ENCODE measurements at places on chromosomes 13 and 19. TPM values are rescaled to one million over a fixed set of nuclear protein-coding genes. Genes with fewer than 3 reads are reported as not detected.

- H3K36me3 ChIP-seq, result no peaks in the 10 kb centered on the region
- no peaks in the 10 kb centered on the region for H3K27me3 ChIP-seq
- H3K27ac ChIP-seq, result peak overlapping the region; percentile 70
Observed at GRCh38 chr19:35437406-35437951, 10.6 kb upstream of the FFAR2 start.

DNA sequence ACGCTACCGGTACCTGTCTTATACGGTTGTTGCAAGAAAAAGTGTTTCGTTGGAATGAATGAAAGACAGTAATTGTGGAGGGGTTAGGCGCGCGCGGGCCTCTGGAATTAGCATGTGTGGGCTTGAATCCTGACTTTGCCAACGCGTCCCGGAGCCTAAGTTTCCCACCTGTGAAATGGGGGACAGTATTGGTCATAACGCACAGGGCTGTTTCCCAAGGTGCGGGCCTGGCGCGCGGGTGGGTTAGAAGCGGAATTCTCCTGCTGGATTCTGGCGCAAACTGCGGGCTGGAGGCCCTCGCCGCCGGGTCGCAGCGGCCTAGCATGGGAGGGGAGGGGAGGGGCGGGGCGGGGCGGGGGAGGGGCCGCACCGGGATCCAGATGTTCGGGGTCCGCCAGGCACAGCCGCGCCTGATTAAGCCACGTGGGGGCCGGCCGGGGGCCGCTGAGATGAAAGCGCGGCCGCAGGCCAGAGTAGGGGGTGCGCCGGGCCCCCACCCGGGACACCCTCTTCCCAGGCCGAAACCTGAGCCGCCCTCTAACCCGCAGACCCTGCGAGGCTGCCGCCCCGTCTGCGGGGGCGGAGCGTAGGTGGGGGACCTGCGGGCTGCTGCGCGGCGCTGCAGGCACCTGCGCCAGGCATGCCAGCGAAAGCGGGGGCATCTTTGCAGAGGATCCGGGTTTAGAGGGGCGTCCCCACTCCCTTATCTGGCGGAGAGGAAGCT lies 1.2 kb upstream of the TMEM59L start:
- peaks cover 51% of the 10 kb centered on the region for H3K4me1 ChIP-seq
- no peak for DNase-seq
- no peak overlapping the region for H3K27ac ChIP-seq
- H3K27me3 ChIP-seq, result peaks cover 89% of the 10 kb centered on the region

GRCh38 chr13:110705826-110706569 lies at the start of gene CARS2:
CARS2 (minus strand) TSS chr13:110706116; CDS start chr13:110706093, 23 bp downstream.
- H3K4me1 ChIP-seq, result peaks cover 41% of the 10 kb centered on the region
- peak within 1 kb of the TSS; percentile 81 for H3K4me3 ChIP-seq
- H3K27ac ChIP-seq, result peak within 1 kb of the TSS; percentile 89
- H3K36me3 ChIP-seq, result peaks cover 26% of the 10 kb centered on the region

DNA sequence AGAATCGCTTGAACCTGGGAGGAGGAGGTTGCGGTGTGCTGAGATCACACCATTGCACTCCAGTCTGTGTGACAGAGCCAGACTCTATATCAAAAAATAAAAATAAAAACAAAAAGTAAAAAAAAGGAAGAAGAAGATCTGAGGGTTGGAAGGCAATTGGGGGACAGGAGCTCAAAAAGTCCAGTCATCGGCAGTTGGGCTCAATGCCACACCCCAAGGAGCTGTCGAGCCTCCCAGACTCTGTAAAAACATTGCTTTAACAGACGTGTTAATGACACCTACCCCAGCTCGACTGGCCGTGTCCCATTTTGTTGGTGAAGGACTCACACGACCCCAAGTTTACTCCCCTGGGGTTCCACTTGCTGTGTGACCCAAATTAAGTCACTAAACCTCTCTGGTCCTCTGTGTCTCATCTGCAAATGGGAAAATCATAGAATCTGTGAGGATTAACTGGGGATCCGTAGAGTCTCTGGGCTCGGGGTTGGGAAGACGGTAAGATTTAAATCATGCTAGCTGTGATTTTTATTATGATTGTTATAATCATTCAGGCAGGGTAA lies 7.0 kb downstream of the GNA15 start:
- peaks cover 37% of the 10 kb centered on the region for H3K4me1 ChIP-seq
- no peaks in the 10 kb centered on the region for H3K36me3 ChIP-seq
- no peaks in the 10 kb centered on the region for H3K27me3 ChIP-seq
- no peak for DNase-seq
- H3K4me3 ChIP-seq, result no peak overlapping the region

Gene KLK10
- total RNA-seq, result 5.7 TPM

- H3K36me3 ChIP-seq, result no peaks in the 10 kb centered on the region
- no peak overlapping the region for H3K27ac ChIP-seq
- no peaks in the 10 kb centered on the region for H3K4me1 ChIP-seq
- DNase-seq, result no peak
Observed at GRCh38 chr13:29270271-29270985, 325.1 kb downstream of the SLC7A1 start.

GRCh38 chr13:97346097-97346496 lies 87.9 kb upstream of the RAP2A start:
- peaks cover 61% of the 10 kb centered on the region for H3K36me3 ChIP-seq
- DNase-seq, result no peak
- H3K27me3 ChIP-seq, result no peaks in the 10 kb centered on the region
- no peak overlapping the region for H3K4me3 ChIP-seq

GRCh38 chr13:48163061-48163460 lies 68.2 kb upstream of the MED4 start:
- no peaks in the 10 kb centered on the region for H3K27me3 ChIP-seq
- no peaks in the 10 kb centered on the region for H3K36me3 ChIP-seq
- H3K4me1 ChIP-seq, result peaks cover 30% of the 10 kb centered on the region
- H3K4me3 ChIP-seq, result no peak overlapping the region

- H3K36me3 ChIP-seq, result no peaks in the 10 kb centered on the region
- H3K27ac ChIP-seq, result no peak overlapping the region
- H3K4me3 ChIP-seq, result no peak overlapping the region
- no peak for DNase-seq
- no peaks in the 10 kb centered on the region for H3K4me1 ChIP-seq
Observed at GRCh38 chr13:31064636-31065035, 97.1 kb downstream of the HSPH1 start.

DNA sequence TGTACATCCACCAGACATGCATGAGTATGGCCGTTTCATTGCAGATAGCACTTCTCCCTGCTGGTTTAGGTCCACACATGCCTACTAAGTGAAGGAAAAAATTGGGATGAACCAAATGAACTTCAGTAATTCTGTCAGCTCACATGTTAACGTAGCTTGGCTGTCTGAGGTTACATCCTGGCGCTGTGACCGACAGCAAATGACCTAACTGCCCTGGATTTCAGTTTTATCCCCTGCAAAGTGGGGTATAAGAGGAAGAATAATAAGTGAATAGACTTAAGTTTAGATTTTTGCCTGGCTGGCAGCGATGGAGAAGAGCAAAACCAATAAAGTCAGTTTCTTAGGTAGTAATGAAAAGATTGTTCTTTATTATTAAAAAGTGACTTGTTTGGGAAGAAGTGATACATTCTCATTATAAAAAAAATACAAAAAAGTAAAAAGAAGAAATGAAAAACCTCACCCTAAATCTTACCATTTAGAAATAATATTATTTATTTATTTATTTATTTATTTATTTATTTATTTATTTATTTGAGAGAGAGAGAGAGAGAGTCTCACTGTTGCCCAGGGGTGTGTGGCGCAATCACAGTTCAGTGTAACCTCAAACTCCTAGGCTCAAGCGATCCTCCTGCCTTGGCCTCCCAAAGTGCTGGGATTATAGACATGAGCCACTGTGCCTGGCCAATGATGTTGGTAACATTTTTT lies 4.2 kb upstream of the RNF113B start:
- no peaks in the 10 kb centered on the region for H3K27me3 ChIP-seq
- no peak overlapping the region for H3K27ac ChIP-seq
- no peak for DNase-seq
- no peaks in the 10 kb centered on the region for H3K4me1 ChIP-seq
- no peak overlapping the region for H3K4me3 ChIP-seq
- no peaks in the 10 kb centered on the region for H3K36me3 ChIP-seq

GRCh38 chr13:36789061-36789460 lies 30.0 kb upstream of the RFXAP start:
- no peaks in the 10 kb centered on the region for H3K27me3 ChIP-seq
- H3K4me1 ChIP-seq, result no peaks in the 10 kb centered on the region
- H3K27ac ChIP-seq, result no peak overlapping the region
- H3K4me3 ChIP-seq, result no peak overlapping the region
- no peaks in the 10 kb centered on the region for H3K36me3 ChIP-seq

- H3K27me3 ChIP-seq, result no peaks in the 10 kb centered on the region
- DNase-seq, result no peak
Observed at GRCh38 chr13:114288157-114288591, 6.8 kb downstream of the UPF3A start.

DNA sequence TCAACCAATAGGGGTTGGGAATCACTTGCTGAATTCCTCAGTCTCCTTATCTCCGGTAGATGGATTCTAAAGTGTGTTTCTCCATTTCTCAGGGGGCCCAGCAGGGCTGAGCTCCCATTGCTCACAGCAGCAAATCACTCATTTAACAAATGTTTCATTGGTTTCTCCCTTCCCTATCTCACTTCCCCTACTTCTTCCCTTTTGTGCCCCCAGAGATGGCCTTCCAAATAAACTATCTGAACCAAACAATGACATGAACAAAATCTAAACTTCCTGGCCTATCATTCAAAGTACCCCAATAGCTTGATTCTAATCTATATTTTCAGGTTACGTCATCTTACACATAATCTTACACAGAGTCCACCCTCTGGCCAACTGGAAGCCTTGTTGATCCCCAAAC lies 60.4 kb downstream of the DLEU7 start:
- H3K27ac ChIP-seq, result no peak overlapping the region
- DNase-seq, result no peak
- no peaks in the 10 kb centered on the region for H3K36me3 ChIP-seq
- no peak overlapping the region for H3K4me3 ChIP-seq

DNA sequence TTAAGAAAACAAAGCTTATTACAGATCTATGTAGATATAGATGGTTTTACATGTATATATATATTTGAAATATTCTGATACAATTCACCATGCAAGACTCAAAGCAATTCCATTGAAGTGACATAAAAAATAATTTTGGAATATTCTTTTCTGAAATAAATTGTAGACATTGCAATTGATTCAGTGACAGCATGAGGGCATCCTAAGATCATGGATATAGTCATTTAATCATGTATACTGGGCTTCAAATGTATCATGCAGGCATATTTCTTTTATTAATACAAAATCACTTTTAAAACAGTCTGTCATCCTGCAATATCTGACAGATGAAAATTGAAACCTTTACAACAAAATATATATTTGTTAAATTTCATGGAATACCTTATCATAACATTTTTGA lies 286.7 kb upstream of the SLITRK6 start:
- H3K27me3 ChIP-seq, result no peaks in the 10 kb centered on the region
- no peak overlapping the region for H3K27ac ChIP-seq
- H3K36me3 ChIP-seq, result no peaks in the 10 kb centered on the region
- DNase-seq, result no peak

- DNase-seq, result no peak
- H3K27me3 ChIP-seq, result peaks cover 85% of the 10 kb centered on the region
- H3K4me1 ChIP-seq, result peaks cover under 1% of the 10 kb centered on the region
Observed at GRCh38 chr13:112067116-112067741, at the start of gene SOX1. SOX1 (plus strand) TSS chr13:112067149; CDS start chr13:112067659, 510 bp downstream.

DNA sequence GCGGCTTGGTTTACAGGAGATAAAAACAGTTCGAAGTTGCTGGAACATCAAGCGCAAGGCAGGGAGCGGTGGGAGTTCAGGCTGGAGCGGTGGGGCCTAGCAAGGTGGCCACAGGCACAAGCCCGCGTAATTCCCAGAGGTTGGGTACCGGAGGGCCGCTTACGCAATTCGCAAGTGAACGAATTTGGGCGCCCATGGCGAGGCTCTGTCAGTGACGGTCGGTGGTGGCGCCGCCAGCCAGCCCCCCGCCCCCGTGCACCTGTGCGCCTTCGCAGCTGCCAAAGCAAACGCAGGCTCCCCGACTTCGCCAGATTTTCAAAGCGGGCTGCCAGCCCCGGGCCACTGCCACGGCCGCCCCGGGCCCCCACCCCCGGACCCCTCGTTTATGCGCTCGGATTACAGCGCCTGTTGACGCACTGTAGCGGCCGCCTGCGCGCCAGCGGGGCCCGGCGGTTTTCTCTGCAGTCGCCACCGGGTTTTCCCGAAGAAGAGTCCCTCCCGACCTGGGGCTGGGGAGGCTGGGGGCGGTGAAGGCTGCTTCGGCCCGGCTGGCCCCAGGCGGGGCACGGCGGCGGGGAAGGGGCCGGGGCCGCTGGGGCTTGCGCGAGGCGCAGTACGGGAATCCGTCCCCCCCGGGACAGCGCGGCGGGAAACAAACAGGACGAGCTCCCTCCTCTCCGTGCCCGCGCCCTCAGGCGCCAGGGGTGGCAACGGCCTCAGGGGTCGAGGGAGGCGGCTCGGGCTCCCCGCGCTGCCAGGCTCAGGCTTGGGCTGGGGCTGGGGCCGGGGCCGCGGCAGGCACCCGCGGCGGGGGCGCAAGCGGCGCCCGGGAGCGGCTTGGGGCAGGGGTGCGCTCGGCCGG lies 709 bp downstream of the N4BP2L1 start:
- H3K27ac ChIP-seq, result peak overlapping the region; percentile 92
- no peaks in the 10 kb centered on the region for H3K27me3 ChIP-seq

Gene GPC5
- total RNA-seq, result 8.7 TPM

GRCh38 chr19:56900573-56901097 lies 60.1 kb upstream of the PEG3 start:
- H3K4me3 ChIP-seq, result no peak overlapping the region
- H3K27me3 ChIP-seq, result no peaks in the 10 kb centered on the region
- no peaks in the 10 kb centered on the region for H3K36me3 ChIP-seq
- no peaks in the 10 kb centered on the region for H3K4me1 ChIP-seq
- no peak overlapping the region for H3K27ac ChIP-seq

DNA sequence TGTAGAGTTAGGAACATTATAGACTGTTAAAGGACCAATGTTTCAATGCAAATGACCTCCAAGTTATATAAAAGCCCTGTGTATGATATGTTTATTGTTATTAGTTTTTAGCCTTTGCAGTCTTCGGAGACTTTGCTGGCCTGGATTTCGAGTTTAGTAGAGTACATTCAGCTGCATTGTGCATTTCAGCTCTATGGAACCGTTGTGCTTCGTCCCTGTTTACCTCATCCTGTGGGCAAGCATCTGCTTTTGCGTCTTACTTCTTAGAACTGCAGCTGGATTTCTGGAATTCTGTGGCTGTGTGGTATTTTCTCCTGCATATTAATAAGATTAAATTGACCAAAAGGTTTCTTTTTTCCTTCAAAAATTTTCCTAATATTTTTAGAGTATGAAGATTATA lies 138.6 kb downstream of the KCNRG start:
- H3K4me3 ChIP-seq, result no peak overlapping the region
- peaks cover 20% of the 10 kb centered on the region for H3K4me1 ChIP-seq
- no peaks in the 10 kb centered on the region for H3K27me3 ChIP-seq
- no peak for DNase-seq
- no peak overlapping the region for H3K27ac ChIP-seq

Gene ITGBL1
- total RNA-seq, result 9.5 TPM

GRCh38 chr13:80336776-80337287 lies 4.1 kb downstream of the SPRY2 start:
- peak overlapping the region; percentile 73 for H3K4me3 ChIP-seq
- peaks cover 33% of the 10 kb centered on the region for H3K4me1 ChIP-seq
- peak overlapping the region; percentile 98 for H3K27ac ChIP-seq
- H3K36me3 ChIP-seq, result peaks cover 17% of the 10 kb centered on the region
- no peak for DNase-seq

Measured in lower lobe of right lung (tissue), 2 donors.